ENCODE measurements at places on chromosomes 13 and 19. TPM values are rescaled to one million over a fixed set of nuclear protein-coding genes. Genes with fewer than 3 reads are reported as not detected.

SLC27A5 gene
- 41.6 TPM for polyA plus RNA-seq

HOMER3 gene
- polyA plus RNA-seq, result 23.4 TPM

MAST1 gene
- 5.0 TPM for polyA plus RNA-seq

DCT gene
- 0.04 TPM for polyA plus RNA-seq

APC2 gene
- polyA plus RNA-seq, result 1.2 TPM

ZNF677 gene
- polyA plus RNA-seq, result 18.1 TPM

NKPD1 gene
- polyA plus RNA-seq, result not detected

GSK3A gene
- polyA plus RNA-seq, result 5.4 TPM

MYBPC2 gene
- polyA plus RNA-seq, result not detected

ICAM1 gene
- polyA plus RNA-seq, result not detected

PLEKHF1 gene
- not detected for polyA plus RNA-seq

AMH gene
- not detected for polyA plus RNA-seq

C1QTNF9B gene
- polyA plus RNA-seq, result 0.36 TPM

PSG3 gene
- polyA plus RNA-seq, result not detected

F7 gene
- 1.3 TPM for polyA plus RNA-seq

ANKRD10 gene
- polyA plus RNA-seq, result 49.8 TPM

CASP14 gene
- not detected for polyA plus RNA-seq

ZNF229 gene
- 5.1 TPM for polyA plus RNA-seq

ZNF30 gene
- 4.6 TPM for polyA plus RNA-seq
